ENCODE measurements at places on chromosomes 16 and 17. TPM values are rescaled to one million over a fixed set of nuclear protein-coding genes. Genes with fewer than 3 reads are reported as not detected.

The TEKT1 gene
- not detected for total RNA-seq

The TP53TG3C gene
- not detected for total RNA-seq

The P2RX1 gene
- total RNA-seq, result 1.1 TPM

The ITGA2B gene
- 0.39 TPM for total RNA-seq

The IGFALS gene
- total RNA-seq, result not detected

The CDC42EP4 gene
- 0.58 TPM for total RNA-seq

The VAT1L gene
- total RNA-seq, result not detected

The MRC2 gene
- total RNA-seq, result 2.3 TPM

The ADAD2 gene
- total RNA-seq, result not detected

The SEPTIN1 gene
- total RNA-seq, result 321 TPM

The NAGS gene
- 0.78 TPM for total RNA-seq

The GPR139 gene
- total RNA-seq, result not detected

The ABCA10 gene
- total RNA-seq, result 0.26 TPM

The PLCG2 gene
- 11.1 TPM for total RNA-seq

The SMCR8 gene
- total RNA-seq, result 23.7 TPM

The C1QTNF1 gene
- total RNA-seq, result not detected

- no peak for DNase-seq
Observed at GRCh38 chr17:34780438-34780837, 180.8 kb downstream of the CCT6B start.

- no peak for DNase-seq
Observed at GRCh38 chr17:61415374-61416210, 15.9 kb downstream of the TBX2 start.

DNA sequence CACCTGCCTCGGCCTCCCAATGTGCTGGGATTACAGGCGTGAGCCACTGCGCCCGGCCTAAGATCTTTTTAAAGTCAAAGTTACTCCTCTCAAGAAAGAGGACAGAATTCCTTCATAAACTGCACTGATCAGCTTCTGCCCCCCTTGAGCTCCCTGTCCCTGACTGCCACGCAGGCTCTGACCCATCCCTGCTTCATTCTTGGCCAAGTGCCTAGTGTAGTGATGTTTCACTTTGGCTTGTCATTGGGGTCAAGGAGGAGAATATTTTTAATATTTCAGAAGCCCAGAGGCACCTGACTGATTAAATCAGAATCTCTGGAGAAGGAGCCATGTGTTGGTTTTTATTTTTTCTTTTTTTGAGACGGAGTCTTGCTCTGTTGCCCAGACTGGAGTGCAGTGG lies 9.1 kb downstream of the MRM1 start:
- DNase-seq, result no peak

GRCh38 chr16:22670551-22671041 lies 143.4 kb upstream of the HS3ST2 start:
- DNase-seq, result no peak

DNA sequence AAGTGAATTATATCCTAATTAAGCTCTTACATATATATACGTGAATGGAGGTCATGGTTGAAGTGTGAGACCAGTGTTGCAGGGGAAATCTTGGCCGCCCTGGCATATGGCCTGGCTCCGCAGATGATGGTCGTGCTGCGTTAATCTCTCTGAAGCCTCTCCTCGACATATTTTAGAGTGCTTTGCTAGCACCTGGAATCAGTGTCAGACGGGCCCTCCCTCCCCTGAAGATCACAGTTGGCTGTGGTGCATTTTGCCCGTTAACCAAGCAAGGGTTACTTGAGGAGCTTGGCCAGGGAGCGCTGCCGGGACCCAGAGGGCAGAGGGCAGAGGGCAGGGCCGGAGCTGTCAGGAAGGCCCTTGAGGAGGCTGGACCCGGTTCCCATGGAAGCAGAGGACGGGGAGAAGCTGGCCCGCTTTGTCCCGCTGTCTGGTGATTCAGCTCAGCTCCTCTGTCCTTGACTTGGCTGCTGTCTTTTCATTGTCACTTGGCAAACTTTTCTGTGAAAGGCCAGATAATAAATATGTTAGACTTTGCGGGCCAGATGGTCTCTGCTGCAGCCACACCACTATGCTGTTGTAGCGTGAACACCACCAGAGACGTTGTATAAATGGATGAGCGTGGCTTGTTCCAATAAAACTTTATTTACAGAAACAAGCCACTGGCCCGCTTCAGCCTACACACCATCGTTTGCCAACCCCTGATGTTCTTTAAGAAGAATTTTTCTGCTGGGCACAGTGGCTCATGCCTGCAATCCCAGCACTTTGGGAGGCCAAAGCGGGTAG lies 32.3 kb downstream of the CIBAR2 start:
- no peak for DNase-seq

GRCh38 chr16:66701026-66701425 lies 4.5 kb upstream of the CMTM4 start:
- no peak for DNase-seq

GRCh38 chr17:77829843-77830799 lies 128.4 kb upstream of the TNRC6C start:
- DNase-seq, result no peak

- no peak for DNase-seq
Observed at GRCh38 chr16:68790130-68790761, 53.1 kb upstream of the TANGO6 start.

DNA sequence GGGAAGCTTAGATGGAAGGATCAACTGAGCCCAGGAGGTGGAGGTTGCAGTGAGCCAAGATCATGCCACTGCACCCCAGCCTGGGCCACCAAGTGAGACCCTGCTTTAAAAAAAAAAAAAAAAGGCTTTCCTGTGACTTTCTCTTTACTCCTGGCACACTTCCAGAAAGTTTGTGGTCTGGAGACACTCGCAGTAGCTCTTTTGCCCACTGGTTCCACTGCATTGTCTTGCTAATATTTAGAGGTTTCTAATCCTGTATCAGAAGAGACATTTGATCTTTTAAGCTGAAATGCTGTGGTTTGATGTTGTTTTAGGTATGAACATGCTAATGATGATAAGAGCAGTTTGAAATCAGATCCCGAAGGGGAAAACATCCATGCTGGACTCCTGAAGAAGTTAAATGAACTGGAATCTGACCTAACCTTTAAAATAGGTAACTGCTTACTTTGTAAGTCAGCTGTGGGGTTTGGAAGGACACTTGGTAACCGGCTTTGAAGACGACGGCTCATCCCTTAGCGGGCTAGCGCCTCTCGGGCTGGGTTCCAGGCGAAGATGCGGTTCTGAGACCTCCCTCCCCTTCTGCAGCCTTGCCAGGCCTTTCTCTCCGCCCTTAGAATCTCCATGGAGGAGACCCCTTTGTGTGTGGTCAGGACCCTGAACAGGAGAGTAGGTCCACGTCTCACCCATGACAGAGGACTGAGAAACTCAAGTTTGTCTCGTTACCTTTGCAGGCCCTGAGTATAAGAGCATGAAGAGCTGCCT lies 23.1 kb downstream of the NTAN1 start:
- no peak for DNase-seq

DNA sequence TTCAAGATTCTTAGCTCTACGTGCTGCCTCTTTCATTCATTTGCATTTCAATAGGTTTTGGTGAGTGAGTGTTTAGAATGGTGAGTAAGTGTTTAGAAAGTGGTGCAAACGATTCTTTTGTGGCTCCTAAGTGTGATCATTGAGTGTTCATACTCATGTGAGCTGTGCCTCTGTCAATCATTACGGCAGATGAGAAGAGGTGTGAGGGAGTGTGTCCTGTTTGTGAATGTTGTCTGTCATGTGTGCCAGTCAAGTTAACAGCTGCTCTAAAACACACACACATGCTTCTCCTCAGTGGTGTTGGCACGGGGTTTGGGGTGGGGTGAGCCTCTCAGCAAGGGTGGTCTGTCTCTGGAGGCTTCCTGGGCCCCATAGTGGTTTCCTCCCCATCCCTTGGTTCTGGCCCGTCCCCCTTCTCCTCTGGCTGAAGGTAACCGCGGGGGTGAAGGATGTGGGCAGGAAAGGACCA lies 11.4 kb downstream of the MYL4 start:
- DNase-seq, result peak; percentile 74

GRCh38 chr17:48528153-48528935 lies 2.5 kb downstream of the HOXB1 start:
- DNase-seq, result no peak

DNA sequence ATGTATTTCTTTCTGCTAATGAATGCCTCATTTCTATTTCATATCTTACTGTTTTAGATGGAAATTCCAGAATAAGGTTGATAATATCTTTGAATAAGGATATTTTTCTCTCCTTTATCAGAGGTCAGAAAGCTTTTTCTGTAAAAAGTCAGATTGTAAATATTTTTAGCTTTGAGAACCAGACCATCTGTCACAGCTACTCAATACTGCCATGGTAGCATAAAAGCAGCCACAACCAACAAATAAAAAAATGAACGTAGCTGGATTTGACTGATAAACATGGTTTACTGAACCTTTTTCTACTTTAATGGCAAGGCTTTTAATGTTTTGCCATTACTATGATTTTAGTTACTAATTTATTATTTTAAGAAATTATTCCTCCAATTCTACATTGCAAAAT lies 217.4 kb upstream of the COX10 start:
- DNase-seq, result no peak

DNA sequence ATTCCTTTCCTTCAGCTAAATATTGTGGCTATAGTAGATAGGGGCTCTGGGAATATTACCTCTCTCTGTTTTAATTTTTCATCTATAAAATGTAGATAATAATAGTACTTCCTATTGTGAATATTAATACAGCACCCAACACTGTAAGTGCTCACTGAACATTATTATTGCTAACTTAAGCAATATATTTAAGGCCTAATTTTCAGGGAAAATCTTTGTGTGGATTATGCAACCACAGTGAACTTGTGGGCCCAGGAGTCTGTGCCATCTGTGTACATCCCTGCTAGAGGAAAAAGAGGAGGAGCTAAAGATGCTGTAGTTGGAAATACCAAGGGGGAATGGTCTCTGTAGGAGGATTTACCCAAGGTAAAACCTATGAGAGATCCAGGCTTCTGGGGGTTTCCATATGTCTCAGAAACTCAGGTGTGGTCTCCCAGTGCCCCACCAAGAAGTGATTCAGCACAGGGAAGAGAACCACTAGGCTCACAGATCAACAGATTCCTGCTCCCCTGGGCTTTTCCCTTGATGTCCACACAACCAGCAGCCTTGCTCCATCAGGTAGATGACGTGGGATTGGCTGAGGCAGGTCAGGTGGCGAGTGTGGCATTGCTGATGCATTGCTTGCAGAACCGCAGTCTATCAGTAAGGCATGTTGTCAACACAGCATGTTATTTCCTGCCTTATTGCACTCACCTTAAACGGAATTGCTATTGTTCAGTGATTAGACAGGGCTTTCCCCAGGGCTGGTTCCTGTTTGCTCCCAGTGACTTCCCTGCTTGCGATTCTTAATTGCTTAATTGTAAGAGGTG lies 1.6 kb upstream of the N4BP1 start:
- peak; percentile 90 for DNase-seq

- no peak for DNase-seq
Observed at GRCh38 chr17:47708864-47709541, 15.0 kb downstream of the TBKBP1 start.

GRCh38 chr17:67467500-67468455 lies 90.7 kb downstream of the PITPNC1 start:
- DNase-seq, result no peak

DNA sequence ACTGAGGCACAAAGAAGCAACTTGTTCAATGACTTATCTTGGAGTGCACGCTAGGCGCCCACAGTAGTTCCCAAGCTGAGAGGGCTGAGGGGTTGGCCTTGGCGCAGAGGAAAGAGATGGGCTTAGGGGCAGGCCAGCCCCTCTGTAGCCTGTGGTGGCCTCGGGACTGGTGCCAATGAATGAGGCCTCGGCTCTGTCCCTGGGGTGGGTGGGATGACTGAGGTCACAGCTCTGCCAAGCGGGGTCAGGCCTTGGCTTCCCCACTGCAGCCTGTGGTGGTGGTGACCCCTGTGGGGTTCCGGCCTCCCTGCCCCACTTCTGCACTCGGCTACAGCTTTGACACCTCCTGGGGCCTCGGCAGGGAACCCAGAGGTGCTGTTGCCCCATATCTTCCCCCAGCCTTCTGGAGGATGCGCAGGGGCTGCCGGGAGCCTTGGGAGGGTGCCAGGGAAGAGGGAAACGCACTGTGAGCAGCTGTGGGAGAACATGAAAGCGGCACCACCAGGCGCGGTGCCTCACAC lies 46.0 kb downstream of the BEAN1 start:
- DNase-seq, result no peak

DNA sequence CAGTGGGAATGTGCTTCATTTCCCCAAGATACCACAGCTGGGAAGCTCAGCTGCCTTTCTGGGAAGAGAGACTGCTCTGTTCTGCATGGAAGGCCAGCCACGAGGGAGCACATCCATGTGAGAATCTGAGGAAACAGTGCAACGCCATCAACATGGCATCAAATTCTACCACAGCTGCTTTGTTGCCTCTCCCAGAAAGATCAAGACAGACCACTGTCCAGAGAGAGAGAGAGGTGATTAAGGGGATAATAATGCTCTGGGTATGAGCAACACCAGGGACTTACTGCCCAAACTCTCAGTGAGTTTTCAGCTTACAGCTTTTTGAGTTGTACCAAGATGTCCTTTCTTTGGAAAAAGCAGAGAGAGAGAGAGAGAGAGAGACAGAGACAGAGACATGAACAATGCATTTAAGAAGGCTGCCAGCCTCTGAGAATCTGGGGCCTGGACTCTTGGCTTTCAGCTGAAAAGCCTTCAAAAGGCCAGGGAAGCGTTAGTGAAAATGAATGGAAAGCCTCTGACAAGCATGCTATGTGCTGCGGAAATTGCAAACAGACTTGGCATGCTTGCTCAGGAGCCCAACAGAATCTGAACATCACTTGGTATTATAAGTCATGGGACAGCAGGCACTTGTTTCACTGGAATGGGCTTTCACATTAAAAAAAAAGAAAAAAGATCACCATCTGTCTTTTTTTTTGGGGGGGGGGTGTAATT lies 223.1 kb downstream of the MAP2K6 start:
- no peak for DNase-seq

- no peak for DNase-seq
Observed at GRCh38 chr16:83833921-83834320, 26.1 kb downstream of the HSBP1 start.

- DNase-seq, result peak; percentile 68
Observed at GRCh38 chr16:81469710-81470535, 25.3 kb downstream of the CMIP start.

- no peak for DNase-seq
Observed at GRCh38 chr16:78984887-78985464, 615.6 kb downstream of the MAF start.

DNA sequence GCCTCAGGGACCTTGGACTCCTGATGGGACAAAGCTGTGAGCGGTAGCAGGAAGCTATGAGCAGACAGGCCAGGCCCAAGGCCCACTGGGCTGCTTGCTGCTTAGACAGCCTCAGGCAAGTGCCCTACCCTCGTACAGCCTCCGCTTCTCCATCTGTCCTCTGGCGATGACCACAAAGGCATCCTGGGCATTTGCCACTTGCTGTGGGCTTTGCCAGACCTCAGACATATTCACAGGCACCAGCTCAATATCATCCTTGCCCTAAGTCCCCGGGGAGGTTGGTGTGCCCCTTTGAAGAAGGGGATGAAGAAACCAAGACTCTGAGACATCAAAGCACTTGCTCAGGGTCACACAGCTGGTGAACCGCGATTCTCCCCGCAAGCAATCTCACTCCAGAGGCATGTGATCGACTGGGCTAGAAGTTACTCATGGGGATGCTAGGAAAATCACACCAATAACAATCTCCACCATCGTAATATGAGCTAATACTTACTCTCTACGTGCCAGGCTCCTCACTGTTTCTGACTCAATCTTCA lies 21.7 kb downstream of the PPL start:
- no peak for DNase-seq
